ENCODE measurements at places on chromosomes 2 and 18.

DNA sequence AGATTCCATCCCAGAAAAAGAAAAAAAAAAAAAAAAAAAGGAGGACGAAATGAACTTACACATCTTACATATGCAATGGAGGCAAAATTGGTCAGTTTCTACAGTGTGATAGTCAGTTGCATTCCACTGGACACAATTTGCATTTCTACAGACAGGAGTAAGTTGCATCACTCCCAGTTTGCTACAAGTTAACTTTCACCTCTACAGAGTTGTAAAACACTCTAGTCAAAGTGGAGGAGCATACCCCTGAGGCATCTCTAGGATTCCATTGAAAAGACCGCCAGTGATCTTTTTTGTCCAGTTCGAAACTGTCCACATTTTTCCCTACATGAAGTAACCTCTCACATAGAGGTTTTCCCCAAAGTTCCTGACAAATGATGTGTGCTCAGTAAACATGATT lies 202.8 kb downstream of the VAPA start:
- no peak for DNase-seq

GRCh38 chr2:104046466-104046865 lies 807.4 kb upstream of the POU3F3 start:
- no peak for DNase-seq

DNA sequence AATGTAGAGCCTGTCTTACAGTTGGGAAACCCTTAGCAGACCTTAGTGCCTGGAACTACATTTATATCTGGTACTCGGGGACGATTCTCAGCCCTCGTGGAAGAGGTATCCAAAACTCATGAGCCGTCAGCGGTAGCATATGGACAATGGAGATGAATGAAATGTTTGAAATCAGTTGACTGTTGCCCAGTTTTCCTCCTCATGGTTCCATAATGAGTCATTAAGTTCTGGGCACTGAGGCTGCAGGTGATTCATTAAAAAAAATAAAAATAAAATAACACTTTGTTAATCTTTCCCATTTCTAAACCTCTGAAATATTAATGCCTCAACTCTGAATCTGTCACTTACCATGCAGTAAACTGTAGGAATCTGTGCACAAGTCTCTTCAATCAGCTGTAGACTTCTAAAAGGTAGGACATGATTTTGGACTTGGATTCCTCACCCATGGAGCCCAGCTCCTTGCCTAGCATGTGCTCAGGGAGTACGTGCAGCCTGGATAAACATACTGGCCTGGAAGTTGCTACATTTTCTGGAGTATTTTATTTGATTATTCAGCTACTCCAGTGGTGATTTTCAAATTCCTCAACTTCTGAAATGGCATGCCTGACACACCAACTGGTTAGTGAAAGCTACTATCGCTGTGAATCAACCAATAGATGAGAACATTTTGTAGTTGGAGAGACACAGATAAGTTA lies 979.2 kb downstream of the CNTNAP5 start:
- DNase-seq: no peak

DNA sequence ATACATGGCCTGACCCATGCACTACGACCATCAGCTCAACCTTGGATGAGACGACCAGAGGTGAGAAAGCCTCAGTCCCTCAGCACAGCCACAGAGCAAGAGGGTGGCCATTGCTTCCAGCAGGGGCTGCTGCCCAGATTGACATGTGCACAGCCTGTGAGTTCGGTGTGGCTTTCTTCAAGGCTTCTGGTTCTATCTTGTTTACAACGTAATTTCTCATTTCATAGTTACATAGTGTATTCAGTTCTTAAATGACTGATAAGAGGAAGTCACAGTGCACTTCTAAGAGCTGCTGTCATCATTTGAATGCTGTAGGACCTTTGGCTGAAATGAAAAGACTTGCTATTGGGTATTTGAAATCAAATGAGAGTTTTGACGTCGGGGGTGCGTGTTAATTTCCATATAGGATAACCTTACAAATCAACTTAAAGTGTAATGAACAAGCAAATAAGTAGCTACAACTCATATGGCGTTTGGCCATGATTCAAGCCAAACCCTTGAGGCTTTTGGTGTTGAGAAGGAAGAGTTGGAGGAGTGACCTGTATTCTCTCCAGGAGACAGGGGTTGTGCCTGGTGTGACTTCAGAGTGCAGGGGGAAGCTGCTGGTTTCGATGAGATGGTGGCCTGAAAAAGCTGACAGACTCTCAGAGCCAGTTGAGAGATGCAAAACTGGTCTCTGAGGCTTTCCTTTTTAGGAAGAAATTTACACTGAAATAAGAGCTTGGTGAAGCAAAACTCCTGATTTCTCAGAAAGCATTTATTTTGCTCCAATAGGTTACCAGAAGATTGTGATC lies 51.0 kb downstream of the TSHZ1 start:
- DNase-seq: no peak

DNA sequence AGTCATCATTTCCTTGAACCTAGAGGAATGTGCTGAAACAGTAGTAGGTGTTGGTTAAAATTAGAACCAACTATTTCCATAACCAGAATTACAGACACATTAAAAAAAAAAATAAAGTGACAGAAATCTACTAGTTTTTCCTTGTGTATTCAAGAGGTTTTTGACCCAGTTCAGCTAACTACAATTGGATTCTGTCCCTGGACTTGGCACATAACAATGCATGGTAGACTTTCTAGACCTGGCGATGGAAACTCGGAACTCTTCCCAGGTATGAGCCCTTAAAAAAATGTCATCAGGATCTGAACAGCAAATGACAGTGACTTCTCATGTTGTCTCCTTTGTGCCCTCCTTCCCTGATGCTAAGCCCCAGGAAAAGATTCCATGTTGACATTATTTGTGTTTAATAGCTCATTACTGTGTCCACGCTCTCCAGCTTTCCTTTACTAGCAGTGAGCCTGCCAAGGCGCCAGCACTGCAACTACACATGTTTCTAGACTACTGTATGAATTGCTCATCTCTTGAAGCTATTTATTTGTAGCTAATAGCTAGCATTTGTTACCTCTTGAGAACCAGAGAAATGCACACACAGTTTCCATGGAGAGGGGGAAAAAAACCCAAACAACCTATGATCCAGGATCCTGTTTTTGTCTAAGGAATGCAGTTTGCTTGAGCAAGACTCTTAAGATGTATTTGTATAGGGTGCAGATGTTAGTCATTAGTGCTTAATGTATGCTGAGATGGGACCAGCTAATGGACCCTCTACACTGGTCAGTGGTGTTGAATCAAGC lies 148.5 kb downstream of the FMNL2 start:
- DNase-seq: no peak

GRCh38 chr2:67965246-67965645 lies 97.6 kb downstream of the C1D start:
- no peak for DNase-seq

GRCh38 chr2:169415233-169415748 lies 53.0 kb upstream of the LRP2 start:
- no peak for DNase-seq

GRCh38 chr2:37570773-37571586 lies 100.5 kb downstream of the CDC42EP3 start:
- peak; percentile 39 for DNase-seq

DNA sequence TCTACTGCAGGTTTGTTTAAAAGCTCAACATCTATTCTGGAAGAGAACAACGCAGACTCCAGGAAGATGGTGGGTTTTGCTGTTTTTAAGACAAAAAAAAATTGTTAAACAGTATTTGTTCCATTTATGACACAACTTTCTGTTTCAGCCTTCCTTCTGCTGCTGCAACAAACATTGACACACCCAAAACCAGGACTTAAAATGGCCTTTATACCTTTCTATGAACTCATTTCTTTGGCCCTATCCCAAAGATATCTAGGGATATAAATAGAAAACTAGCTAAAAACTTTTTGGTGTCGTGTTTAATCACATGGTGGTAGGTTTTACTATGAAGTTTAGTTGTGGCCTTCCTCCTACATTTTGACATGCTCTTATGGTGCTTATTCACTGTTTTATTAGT lies 964 bp upstream of the GALNT3 start:
- DNase-seq: peak; percentile 23

DNA sequence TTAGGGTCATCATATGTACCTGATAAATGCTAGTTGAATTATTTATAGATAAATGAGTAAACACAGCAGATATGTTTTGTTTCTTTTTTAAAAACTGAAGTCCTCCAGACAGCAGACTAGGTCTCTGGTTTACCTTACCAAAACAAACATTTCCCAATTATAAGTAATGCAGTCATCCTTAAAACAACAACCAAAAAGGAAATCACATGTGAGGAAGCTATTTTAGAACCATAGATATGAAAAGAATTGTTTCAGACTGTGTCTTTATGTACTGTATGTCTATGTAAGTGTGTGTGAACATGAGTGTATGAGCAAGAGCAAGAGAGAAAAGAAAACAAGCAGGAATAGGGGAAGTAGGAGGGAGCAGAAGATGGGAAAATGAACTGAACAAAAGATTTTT lies 441.0 kb downstream of the CPS1 start:
- DNase-seq: no peak

DNA sequence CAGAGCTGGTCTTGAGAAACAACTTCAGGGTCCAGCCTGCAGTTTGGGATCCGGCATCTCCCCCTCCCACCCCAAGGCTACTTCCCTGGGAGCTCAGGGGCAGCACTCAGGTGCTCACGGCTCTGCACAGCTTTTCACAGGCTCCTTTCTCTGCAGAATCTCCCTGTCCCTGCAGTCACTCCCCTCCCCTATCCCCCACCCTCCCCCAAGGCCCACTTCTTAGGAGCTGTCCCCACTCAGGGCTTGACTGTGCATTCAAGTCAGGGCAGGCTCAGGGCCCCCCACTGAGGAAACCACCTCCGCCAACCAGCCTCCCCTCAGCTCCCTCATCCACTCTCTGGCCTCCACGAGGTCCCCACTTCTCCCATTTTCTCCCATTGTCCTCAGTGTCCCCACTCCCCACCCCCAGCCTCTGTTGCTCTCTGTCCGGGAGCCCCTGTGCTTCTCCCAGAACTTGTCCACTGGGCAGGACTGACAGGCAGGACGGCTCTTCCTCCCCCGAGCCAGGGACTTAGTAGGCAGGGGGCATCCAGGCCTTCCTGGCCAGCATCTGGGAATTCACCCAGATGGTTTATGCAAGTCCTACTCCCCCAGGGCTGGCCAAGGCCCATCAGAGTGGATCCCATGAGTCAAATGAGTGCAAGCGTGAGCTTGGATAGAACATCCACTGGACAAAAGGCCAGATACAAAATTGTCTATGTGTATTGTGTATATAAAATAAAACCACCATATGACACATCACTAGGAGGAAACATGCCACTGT lies 7.6 kb downstream of the NMUR1 start:
- no peak for DNase-seq

- no peak for DNase-seq
Measured at GRCh38 chr2:150620855-150621254, 133.4 kb upstream of the RND3 start.

DNA sequence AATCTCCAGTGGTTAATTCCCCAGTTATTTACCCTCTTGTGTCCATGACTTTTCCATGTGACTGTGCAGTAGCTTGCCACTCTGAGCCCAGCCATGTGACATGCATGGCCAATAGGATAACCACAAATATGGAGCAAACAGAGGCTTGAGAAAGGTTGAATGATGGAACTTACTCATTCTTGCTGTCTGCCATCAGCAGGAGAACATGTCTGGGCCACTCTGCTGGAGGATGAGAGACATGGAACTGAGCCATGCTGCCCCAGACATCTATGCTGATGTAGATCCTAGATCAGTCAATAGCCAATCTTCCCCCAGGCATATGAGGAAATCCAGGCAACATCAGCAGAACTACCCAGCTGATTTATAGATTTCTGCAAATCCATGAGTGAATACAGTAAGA lies 992.3 kb upstream of the FANCL start:
- DNase-seq: no peak

- no peak for DNase-seq
Measured at GRCh38 chr18:79501006-79501405, 105.3 kb downstream of the NFATC1 start.
